Skeletal muscle cell (primary cell): ENCODE measurements at places on chromosomes 4 and X.

GRCh38 chr4:182818926-182819730, 98.1 kb downstream of the DCTD start:
- no peak for DNase-seq

- DNase-seq, result peak; percentile 19
These were observed 130.5 kb downstream of the ANK2 start for GRCh38 chr4:113179996-113180395.

GRCh38 chr4:110344165-110344564, 131.8 kb upstream of the ENPEP start:
- no peak for DNase-seq

DNA sequence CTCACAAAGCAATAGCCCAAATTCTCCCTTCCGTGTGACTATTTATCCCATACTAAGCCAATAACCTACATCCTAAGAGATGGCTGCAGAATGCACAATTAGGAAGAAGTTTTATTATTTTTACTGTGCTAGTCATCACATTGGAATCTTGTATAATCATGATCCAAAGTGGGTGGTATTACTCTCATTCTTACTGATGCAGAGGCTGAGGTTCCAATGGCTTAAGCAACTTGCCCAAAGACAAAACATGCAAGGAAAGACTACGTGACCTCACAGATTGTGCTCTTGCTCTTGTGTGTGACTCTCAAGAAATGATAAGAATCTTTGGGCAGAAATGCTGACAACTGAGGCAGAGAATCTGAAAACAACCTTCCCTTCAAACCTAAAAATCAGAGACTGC, 212.2 kb downstream of the LDB2 start:
- peak; percentile 82 for DNase-seq

- no peak for DNase-seq
These were observed 63.0 kb upstream of the SLC10A4 start for GRCh38 chr4:48420144-48420543.

DNA sequence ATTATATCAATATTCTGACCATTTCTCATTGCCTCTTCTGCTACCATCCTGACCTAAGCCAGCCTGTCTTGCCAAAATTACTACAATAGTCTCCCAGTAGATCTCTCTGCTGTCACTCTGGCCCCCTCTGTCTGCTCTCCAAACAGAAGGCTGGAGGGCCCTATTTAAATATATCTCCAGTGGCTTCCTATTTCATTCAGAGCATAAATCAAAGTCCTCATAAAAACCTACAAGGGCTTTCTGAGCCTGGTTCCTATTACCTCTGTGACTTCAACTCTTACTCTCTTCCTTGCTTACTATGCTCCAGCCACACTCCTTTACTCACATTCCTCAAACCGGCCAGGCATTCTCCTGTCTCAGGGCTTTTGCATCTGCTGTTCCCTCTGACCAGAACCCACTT, 19.0 kb downstream of the IGSF1 start:
- DNase-seq, result no peak

DNA sequence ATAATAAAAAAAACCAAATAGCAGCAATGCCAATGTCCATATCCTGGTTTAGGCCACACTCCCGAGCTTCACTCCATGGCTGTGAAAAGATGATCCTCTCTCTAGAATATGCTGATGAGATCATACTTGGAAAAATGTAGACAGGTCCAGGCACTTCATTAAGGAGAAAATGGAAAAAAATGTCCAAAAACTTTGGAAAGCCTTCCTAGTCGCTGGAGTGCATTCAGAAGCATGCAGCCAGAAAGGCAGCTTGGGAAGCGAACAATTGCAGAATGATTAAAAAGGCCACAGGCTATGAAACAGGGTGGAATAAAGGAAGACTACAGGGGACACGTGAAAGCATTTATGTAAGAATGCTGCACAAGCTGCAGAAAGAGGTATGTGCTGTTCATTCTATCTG, 165.6 kb upstream of the HCCS start:
- DNase-seq, result no peak

- DNase-seq, result no peak
These were observed 17.2 kb upstream of the SH3TC1 start for GRCh38 chr4:8181844-8182243.

DNA sequence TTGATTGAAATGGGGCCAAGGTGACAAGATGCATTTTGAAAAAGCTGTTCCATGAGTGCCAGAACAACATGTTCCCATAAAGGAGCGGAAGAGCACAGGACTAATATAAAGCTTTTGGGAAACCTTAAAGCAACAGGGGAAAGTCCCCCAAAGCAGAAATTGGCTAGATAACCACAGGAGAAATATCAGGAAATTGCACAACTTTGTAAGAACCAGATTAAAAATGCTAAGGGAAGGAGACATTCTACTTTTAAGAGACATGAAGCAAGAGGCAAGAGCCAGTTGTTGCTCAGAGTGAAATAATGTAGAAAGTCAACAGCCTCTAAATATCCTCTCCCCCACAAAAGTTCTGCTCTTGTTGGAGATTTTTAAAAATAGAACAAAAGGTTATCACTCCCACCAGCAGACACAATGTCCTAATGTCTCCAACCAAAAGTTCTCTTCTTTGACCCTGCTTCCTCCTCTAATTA, 85.2 kb upstream of the LNX1 start:
- DNase-seq, result peak; percentile 89

- DNase-seq, result no peak
These were observed 21.2 kb upstream of the GLRA2 start for GRCh38 chrX:14508025-14508690.

GRCh38 chr4:137819964-137820383, 287.7 kb upstream of the PCDH18 start:
- DNase-seq, result peak; percentile 5

DNA sequence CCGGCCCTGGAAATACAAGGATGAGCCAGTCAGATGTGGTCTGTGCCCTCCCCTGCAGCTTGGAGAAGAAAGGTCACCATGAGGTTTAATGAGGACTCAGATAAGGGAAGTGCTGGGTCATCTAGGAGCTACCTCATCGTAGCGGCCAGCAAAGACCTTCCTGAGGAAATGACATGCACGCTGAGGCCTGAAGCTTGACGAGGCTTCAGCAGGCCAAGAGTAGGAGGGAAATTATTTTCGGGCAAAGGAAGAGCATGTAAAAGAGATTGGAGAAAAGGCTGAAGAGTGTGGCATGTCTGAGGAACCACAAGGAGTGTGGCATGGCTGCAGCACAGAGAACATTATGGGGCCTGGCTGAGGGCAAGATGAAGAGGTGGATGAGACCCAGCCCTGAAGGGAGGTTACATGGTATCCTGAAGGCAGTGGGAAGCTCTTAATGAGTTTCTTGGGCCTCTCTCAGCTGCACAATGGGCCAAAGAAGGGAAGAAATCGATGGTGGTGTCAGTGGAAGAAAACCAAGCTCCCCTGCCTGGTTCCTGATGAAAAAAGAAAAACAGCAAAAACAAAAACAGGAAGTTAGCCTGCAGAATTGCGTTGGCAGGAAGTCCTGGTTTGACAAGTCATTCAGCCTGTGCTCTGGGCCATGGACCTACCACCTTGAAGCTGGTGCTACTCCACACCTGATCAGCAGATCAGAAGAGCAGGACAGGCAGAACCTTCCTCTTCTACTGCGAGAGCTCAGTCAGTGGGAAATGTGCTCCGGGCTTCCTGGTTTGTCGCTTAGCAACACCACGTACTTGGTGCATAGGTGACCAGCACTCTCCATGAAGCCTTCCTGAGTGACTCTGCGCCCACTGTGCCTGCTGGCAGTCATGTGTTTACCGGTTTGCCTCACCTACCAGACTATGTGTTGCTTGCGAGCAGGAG, 134.5 kb upstream of the KLF3 start:
- no peak for DNase-seq

DNA sequence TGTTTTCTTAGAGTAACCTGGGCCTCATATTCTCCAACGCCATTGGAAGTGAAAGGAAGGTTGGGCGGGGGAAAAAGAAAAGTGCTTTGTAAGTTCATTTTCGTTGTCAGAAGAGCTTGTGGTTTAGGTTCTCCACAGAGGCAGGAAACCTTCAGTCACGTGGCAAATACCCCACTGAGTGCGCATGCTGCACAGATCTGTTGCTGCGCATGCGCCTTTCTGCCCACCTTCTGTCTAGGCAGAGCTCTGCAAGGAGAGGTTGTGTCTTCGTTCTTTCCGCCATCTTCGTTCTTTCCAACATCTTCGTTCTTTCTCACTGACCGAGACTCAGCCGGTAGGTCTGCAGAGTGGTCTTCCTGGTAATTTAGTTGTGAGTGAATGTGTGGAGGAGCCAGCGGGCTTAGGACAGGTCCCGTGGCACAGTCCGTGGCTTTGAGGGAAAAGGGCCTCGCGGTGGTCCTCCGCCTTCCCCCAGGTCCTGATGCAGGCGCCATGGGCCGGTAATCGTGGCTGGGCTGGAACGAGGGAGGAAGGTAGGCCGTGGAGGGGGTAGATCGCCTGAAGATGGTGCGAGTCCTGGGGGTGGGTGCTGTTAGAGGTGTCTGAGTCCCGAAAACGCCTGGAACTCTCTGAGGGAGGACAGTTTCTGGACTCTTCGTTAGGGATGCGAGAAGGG, at the start of gene PAGE5:
PAGE5 (plus strand) TSS at position 228 of the 676 bp plus-strand sequence. CDS start 1,037 bp downstream, outside the sequence.
- DNase-seq, result no peak

DNA sequence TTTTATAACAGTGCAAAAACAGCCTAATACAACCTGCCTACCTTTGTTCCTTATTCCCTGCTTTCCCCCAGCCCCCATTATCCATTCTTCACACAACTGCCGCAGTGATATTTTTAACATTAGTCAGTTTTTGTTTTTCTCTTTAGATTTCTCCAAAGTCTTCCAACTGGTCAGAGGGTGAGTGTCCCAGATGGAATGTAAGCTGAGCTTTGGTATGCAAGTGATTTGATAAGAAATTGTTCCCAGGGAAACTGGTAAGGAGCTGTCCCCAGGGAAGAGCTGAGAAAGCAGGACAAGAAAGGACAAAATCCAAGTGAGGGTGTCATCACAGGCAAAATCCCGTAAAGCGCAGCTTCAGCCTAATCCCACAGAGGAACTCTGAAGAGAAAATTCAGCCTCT, 475.5 kb upstream of the ADGRL3 start:
- DNase-seq, result peak; percentile 56

DNA sequence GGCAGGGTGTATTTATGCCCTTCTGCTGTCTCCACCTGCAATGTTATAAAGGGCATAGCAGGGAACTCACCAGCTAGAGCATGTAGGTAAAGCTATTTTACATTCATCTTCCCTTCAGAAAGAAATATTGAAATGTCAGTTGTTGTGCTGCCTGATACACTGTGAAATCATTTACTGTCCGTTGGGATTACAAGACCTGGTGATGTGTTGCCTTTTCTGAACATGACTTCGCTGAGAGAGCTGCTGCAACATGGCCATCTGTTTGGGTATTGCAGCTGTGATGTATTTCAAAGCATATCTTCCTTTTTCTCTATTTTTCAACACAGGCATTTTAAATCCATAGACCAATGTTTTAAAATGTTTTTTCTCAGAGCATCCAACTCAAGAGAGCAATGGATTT, 644.1 kb upstream of the GNPDA2 start:
- no peak for DNase-seq

DNA sequence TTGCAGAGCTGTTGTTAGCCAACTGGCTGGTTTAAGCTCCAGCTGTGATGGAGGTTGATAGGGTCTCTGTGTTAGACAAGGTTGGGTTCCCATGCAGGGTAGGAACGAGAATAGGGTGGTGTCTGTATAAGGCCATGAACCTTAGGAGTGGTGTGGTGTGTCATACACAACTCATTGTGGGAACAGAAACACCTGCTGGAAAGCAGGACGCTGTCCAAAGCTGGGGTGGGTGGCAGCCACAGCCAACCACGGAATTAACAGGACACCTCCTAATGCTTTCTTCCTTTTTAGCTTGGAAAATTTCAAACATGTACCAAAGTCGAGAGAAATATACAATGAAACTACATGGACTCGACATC, 94.4 kb downstream of the ARHGAP10 start:
- DNase-seq, result no peak

DNA sequence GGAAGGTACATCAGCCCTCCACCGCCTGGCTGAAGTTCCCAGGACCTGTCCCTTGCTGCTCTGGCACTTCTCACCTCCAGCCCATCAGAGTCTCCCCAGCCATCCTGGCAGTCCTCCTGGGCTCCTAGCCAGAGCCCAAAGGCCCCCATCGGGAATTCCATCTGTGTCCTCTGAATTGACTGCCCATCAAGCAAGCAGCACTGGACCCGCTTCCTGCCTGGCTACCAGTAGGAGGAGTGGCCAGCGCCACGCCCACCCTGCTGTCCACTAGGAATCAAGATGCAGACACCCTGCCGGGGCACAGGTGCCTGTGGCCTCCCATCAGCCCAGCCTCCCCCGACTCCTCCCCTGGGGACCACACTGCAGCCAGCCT, 47.2 kb downstream of the C4orf50 start:
- DNase-seq, result no peak

DNA sequence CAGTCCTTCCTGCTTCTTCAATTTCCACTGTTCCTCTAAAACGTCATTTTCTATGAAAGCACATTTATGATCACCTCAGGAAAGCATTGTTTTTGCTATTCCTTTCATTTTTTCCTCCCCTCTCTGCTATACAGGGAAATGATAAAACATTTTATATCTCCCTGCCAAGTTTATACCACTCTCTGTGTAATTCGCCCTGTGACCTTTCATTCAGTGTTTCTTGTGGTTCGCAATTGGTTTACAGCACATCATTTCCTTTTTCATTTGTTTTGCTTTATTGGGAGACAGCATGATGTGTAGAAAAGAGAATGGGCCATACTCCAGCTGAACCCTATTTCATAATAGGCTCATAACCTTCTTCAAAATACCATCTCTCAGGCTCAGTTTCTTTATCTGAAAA, 99.9 kb upstream of the RAPGEF2 start:
- DNase-seq, result peak; percentile 69

- DNase-seq, result no peak
These were observed 32.5 kb downstream of the SLC10A6 start for GRCh38 chr4:86816501-86817273.

GRCh38 chr4:102428122-102428521, 73.0 kb upstream of the NFKB1 start:
- DNase-seq, result no peak

DNA sequence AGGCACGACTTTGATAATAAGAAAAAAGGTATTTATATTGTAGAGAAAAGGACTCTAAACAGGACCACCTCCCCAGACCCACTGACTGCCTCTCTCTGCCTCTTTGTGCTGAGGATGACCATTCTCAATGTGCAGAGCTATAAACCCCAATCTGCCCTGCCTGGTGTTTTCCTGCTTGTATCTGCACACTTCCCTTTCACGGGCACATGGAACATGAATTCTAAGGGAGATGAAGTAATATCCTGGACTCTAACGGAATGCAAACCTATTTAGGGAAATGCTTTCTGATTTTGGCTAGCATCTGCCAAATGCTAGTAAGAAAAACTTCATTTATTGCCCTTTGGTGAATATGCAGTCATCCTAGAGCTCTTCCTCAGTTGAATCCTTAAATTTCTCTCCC, 2.4 kb downstream of the DIPK2B start:
- DNase-seq, result no peak
